CD4-positive, alpha-beta T cell treated with Interleukin-6 for 4 hours (primary cell): ENCODE measurements at places on chromosomes 2 and 18.

GRCh38 chr18:68262690-68263294 is 452.1 kb downstream of the TMX3 start:
- DNase-seq: no peak

GRCh38 chr2:221449406-221449805 is 122.7 kb downstream of the EPHA4 start:
- no peak for DNase-seq

DNA sequence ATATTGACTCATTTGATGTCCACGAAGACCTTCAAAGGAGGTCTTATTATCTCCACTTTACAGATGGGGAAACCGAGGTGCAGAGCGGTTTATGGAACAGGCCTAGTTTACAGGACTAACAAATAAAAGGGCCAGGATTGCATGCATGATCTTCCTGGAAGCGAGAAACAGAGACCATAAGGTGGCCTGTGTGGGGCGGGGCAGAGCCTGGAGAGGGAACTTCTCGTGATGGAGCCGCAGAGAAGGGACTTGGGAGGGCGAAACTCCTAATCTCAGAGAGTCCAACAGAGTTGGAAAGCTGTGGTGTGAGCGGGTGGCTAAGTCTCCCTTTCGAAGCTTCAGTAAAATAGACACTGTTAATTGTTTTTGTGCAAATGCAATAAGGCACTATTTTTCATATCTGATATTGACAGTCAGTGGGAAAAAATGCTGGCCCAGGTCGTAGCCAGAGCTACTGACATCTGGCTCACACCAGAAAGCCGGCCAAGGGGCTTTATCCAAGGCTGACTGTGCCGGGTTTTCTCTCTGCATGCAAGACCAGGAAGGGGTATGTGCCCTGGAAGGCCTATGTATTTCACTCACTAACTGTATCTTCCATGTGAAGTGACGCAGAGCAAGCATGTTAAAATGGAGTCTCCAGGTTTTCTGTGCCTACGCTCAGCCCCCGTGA is 4.5 kb downstream of the INPP5D start:
- no peak for DNase-seq

- no peak for DNase-seq
Observed at GRCh38 chr2:26185954-26186770, 13.3 kb downstream of the GAREM2 start.

DNA sequence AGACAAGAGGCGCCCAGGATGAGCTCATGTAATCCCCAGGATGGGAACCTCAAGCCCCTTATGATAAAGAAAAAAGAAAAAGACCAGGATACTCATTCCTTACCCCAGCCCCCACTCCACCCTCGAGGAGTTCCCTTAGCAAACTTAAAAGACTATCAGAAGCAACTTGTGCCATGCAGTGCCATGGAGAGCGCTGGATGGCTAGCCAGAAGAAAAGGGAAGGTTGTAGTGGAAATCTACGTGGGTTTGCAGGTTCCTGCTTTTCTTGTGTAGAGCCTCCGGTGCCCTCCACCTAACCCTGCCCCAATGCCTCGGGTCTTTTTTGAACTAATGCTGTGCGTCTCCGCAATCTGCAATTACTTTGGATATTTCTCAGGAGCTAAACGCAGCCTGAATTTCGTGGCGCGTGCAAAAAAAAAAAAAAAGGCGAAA is 16.2 kb upstream of the BCL11A start:
- DNase-seq: no peak

GRCh38 chr2:128305555-128306080 is 13.1 kb downstream of the HS6ST1 start:
- DNase-seq: no peak
